ENCODE measurements at places on chromosomes 12 and 14. TPM values are rescaled to one million over a fixed set of nuclear protein-coding genes. Genes with fewer than 3 reads are reported as not detected.

GRCh38 chr14:75979071-75979571, 2.7 kb downstream of the TGFB3 start:
- H3K4me1 ChIP-seq, result no peaks in the 10 kb centered on the region
- H3K36me3 ChIP-seq, result no peaks in the 10 kb centered on the region
- peak overlapping the region; percentile 95 for H3K27ac ChIP-seq
- DNase-seq, result peak; percentile 69
- H3K27me3 ChIP-seq, result no peaks in the 10 kb centered on the region
- peak overlapping the region; percentile 67 for H3K4me3 ChIP-seq

GRCh38 chr12:77919450-77919849, 88.8 kb downstream of the NAV3 start:
- no peak overlapping the region for H3K4me3 ChIP-seq
- no peaks in the 10 kb centered on the region for H3K36me3 ChIP-seq
- H3K27ac ChIP-seq, result no peak overlapping the region
- no peaks in the 10 kb centered on the region for H3K27me3 ChIP-seq
- H3K4me1 ChIP-seq, result no peaks in the 10 kb centered on the region

DNA sequence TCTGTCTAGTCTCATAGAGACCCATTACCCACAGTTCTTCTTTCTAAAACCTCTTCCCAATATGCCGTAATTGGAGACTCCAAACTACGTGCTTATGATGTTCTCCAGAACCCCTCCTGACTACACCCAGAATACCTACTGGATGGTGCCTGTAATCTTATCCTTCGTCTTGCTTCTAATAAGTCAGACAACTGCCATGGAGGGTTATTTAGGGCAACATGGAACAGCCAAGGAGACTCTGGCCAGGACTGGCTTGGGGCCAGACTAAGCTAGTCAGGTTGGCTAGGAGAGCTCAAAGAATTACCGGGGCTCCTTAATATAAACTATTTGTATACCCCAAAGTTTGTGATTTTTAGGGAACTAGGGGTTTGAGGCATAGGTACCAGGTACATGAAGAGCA, 6.8 kb downstream of the PFKM start:
- H3K4me3 ChIP-seq, result no peak overlapping the region
- peaks cover 1% of the 10 kb centered on the region for H3K4me1 ChIP-seq
- no peak for DNase-seq
- peaks cover 77% of the 10 kb centered on the region for H3K36me3 ChIP-seq
- H3K27ac ChIP-seq, result peak overlapping the region; percentile 27

- no peak overlapping the region for H3K27ac ChIP-seq
- peaks cover 84% of the 10 kb centered on the region for H3K4me1 ChIP-seq
- H3K4me3 ChIP-seq, result no peak overlapping the region
- no peaks in the 10 kb centered on the region for H3K27me3 ChIP-seq
These were observed 26.6 kb downstream of the PPFIBP1 start for GRCh38 chr12:27550653-27550975.

DNA sequence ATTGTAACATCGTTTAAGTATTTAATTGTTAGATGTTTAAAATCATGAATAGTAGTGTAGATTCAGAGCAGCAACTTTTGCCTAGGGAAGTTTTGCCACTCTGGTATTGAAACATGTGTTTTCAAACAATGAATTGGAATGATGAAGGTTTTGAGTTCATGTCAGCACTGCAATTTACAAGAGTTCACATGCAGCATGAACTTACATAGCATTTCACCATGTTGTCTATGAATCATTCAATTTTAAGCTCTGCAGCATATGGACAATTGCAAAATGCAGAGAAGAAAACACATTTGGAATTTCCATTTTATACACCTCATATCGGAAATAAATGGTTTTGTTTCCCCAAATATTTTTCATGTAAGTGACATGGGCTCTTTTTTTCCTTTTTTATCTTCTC, 170.7 kb upstream of the CDKN3 start:
- DNase-seq, result no peak
- no peaks in the 10 kb centered on the region for H3K36me3 ChIP-seq
- H3K27me3 ChIP-seq, result no peaks in the 10 kb centered on the region
- no peak overlapping the region for H3K27ac ChIP-seq

DNA sequence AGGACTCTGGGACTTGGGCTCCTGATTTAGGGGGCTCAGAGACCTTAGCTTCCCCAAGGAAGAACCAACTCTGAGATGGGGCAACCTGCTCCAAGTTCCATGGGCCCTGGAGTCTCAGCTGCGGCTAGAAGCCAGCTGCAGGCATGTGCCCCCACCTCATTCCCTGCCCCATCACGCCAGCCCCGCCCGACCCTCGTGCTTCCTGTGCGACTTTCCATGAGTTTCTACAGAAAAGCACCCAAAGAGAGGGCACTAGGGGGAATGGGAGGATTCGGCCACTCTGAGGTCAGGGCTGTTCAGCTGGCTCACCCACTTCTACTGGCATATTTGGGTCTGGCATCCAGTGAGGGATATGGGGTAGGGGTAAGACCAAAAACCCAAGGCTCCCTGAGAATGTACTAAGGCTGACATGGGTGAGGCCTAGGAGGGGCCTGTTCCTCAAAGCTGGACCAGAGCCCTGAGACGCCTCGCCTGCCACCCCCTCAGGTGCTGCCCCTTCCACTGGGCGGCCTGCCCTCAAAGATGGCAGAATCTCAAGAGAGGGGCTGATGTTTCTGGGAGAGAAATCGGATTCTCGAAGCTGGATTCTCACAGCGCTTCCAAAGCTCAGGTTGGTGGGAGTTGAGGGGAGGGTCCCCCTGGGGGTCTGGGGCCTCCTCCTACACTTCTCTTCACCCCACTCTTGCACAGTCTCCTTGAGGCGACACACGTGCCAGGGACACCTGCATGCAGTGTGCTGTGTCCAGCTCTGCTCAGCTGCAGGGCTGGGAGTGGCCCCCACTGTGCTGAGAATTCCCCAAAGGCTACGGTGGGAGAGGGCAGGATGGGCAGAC, 22.1 kb downstream of the FAIM2 start:
- H3K4me1 ChIP-seq, result no peaks in the 10 kb centered on the region
- H3K27ac ChIP-seq, result no peak overlapping the region
- H3K36me3 ChIP-seq, result no peaks in the 10 kb centered on the region
- H3K4me3 ChIP-seq, result no peak overlapping the region
- H3K27me3 ChIP-seq, result peaks cover 4% of the 10 kb centered on the region
- no peak for DNase-seq

DNA sequence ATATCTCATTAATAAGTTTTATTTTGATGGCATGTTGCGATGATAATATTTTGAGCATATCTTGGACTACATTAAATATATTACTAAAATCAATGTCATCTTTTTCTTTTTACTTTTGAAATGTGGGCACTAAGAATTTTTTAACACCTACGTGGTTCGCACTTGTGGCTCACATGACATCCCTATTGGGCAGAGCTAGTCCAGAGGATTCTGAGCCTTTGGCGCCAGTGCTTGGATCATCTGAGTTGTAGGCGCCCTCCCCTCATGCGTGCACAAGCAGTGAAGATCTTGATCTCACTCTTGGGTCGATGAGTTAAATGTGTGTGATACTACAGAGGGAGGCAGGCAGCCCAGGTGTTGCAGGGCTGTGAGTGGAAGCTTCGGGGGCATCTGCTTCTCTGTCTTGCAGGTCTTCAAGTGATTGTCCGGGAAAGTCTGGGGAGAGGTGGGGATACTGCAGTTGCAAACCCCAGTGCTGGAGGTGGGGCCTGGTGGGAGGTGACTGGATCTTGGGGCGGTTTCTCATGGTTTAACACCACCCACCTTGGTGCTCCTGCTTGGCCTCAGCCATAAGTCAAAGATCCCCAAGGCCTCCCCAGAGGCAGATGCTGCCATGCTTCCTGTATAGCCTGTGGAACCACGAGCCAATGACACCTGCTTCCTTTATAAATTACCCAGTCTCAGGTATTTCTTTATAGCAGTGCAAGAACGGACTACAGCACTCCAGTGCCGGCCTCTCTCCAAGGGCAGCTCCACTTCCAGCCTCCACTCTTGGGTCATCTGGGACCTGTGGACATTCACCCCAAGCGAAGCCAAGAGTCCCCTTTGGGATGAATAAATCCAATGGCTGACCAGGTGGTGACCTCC, 46.1 kb upstream of the PPP2R5C start:
- no peak for DNase-seq
- H3K36me3 ChIP-seq, result no peaks in the 10 kb centered on the region
- no peak overlapping the region for H3K4me3 ChIP-seq
- H3K27me3 ChIP-seq, result no peaks in the 10 kb centered on the region
- no peak overlapping the region for H3K27ac ChIP-seq

DNA sequence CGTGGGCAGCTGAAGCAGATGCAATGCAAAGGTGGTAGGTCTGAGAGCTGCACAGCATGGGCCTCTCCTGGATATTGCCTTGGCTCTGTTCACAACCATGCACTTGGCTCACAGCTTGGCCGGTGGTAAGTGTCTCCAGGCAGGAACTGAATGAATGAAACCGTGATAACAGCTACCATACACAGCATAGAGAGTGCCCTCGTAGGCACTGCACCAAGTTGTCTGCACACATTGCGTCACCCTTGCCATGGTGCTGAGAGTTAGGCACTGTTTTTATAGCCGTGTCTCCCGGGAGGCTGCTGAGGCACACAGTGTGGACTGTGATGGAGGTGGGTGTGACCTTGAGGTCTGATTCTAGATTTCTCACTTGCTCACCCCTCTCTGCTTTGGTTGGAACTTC, 157.6 kb upstream of the VASH1 start:
- H3K4me3 ChIP-seq, result no peak overlapping the region
- DNase-seq, result no peak
- H3K4me1 ChIP-seq, result peaks cover 10% of the 10 kb centered on the region
- no peaks in the 10 kb centered on the region for H3K27me3 ChIP-seq
- H3K36me3 ChIP-seq, result no peaks in the 10 kb centered on the region

GRCh38 chr14:103537175-103537990, 8.4 kb downstream of the TRMT61A start:
- peaks cover 6% of the 10 kb centered on the region for H3K36me3 ChIP-seq
- no peaks in the 10 kb centered on the region for H3K27me3 ChIP-seq
- no peak overlapping the region for H3K4me3 ChIP-seq

Gene POTEG
- 0.04 TPM for polyA plus RNA-seq

Gene CLBA1
- 3.0 TPM for polyA plus RNA-seq

Gene MYF6
- polyA plus RNA-seq, result not detected

DNA sequence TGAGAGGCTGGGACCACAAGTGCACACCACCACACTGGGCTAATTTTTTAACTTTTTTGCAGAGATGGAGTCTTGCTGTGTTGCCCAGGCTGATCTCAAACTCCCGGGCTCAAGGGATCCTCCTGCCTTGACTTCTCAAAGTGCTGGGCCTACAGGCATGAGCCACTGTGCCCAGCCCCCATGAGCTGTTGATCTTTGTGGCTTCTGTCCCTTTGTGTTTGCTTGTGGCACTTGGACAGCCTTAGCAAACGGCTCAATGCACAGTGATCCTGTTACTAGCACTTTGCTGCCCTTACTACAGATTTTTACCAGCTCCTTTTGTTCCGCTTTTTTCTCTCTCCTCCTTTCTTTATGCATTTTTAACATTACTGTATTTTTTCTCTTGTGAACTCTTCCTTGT, 25.3 kb upstream of the EVL start:
- no peaks in the 10 kb centered on the region for H3K27me3 ChIP-seq
- DNase-seq, result no peak
- no peaks in the 10 kb centered on the region for H3K4me1 ChIP-seq
- no peak overlapping the region for H3K27ac ChIP-seq
- no peak overlapping the region for H3K4me3 ChIP-seq
- no peaks in the 10 kb centered on the region for H3K36me3 ChIP-seq

Gene KCNA5
- polyA plus RNA-seq, result not detected

- no peaks in the 10 kb centered on the region for H3K36me3 ChIP-seq
- no peaks in the 10 kb centered on the region for H3K4me1 ChIP-seq
- no peaks in the 10 kb centered on the region for H3K27me3 ChIP-seq
- H3K4me3 ChIP-seq, result no peak overlapping the region
- H3K27ac ChIP-seq, result no peak overlapping the region
These were observed 72.2 kb upstream of the PRMT8 start for GRCh38 chr12:3418609-3419390.
